Naive thymus-derived CD8-positive, alpha-beta T cell (primary cell): ENCODE measurements at places on chromosomes 13 and 19.

DNA sequence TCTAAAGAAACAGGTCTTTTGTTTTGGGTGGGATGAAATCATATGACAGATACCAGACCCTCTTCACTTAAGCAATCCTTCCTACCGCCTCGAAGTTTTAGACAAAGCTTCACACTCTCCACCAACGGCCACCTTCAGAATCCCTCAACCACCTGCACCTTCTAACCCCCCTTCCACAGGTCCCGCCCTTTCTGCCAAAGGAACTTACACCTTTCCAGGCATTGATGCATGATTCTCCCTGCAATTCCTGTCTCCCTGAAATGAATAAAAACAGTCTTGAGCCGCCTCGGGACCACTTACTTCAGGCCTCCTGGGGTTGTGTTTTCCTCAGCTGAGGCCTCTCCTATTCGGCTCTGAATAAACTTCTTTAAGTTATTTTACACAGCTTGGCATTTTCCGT is 859 bp downstream of the ZNF433 start:
- no peak for DNase-seq

- DNase-seq: no peak
These were observed 836.2 kb downstream of the DACH1 start for GRCh38 chr13:71030784-71031183.

DNA sequence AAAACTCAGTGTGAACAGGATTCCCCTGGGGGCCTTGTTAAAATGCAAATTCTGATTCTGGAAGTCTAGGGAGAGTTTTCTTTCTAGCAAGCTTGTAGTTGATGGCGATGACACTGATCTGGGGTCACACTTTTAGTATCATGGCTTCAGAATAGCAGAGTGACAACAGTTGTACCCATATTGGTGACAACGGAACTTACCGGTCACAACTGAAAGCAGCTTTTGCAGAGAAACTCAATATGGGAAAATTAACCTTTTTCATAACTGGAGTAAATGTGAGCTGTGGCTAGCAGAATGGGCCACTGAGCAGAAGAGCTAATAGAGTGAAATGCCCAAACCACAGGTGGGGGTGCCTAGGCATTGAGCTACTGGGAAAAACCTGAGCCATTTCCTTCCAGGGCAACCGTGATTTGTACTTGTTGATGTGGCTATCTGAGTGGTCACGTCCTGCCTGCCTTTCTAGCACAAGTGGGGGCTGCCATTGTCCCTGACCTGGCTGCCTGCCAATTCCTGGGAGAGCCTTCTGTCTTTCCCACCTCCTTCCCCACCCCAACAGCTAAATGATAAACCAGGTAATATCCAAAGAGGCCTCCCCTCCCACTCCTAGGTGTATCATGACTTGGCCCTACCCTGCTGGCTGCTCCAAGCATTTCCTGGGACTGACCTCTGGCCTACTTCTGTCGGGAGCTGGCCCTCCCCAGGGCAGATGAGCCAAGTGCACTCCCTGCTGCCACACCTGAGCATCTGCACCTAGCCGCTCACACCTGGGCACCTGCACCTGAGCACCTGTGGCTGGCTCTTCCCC is 1.7 kb upstream of the SLC10A2 start:
- no peak for DNase-seq

GRCh38 chr19:38701455-38702063 is 42.7 kb downstream of the CAPN12 start:
- DNase-seq: no peak

DNA sequence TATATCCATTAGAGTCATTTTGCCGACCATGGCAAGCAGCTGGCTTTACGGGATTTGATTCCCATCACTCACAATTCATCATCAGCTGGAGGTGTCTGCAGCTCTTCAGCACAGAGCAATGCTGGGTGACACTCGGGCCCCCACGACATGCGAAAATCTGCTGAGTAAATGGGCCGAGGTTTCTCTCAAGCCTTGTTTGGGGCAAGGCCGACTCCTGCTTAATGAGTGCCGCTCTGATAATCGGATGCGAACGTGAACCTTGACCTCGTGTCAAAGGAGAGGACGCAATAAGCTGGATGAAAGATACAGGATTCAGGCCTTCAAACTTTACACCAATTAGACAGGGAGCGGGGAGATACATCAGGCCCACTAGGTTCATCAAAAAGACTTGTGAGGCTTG is 65.2 kb downstream of the GGACT start:
- DNase-seq: no peak

GRCh38 chr13:101455863-101456262 is 3.4 kb downstream of the ITGBL1 start:
- no peak for DNase-seq

- peak; percentile 93 for DNase-seq
These were observed 2.3 kb downstream of the JUNB start for GRCh38 chr19:12793290-12794195.

DNA sequence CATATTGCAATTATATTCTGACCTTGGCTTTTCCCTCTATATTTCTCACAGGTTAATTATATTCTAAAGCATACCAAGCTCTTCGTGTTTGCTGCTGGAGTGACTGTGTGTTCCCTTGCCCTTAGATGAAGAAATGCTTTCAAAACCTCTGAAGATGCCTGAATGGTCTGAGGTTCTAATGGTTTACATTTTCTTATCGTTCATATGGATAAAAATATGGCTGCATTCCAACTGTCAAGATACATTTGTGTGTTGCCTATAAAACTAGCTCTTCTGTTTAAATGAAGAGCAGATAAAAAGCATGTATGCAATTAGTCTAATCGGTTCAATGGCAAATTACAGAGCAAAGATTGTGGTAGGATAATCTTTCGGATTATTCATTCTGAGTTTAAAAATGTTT is 68.4 kb upstream of the ANKRD10 start:
- no peak for DNase-seq

DNA sequence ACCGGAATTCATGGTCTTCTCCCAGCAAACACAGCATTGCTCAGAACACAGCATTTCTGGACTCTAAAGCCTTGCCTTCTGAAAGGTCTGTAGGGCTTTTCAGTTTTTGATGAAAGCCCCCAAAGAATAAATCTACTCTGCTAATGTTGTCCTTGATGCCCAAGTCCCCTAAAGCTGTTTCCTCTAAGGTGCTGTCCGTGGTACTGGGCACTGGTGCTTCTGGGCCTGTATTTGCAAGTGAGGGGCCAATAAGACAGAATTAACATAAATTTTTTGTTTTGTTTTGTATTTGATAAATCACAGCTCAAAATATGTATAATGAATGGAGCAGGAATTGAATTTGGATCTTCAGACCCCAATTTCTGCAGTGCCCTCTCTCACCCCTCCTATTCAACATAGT is 12.1 kb upstream of the LGALS13 start:
- DNase-seq: no peak

GRCh38 chr13:99980201-99980823 is 1.3 kb upstream of the ZIC2 start:
- peak; percentile 62 for DNase-seq

DNA sequence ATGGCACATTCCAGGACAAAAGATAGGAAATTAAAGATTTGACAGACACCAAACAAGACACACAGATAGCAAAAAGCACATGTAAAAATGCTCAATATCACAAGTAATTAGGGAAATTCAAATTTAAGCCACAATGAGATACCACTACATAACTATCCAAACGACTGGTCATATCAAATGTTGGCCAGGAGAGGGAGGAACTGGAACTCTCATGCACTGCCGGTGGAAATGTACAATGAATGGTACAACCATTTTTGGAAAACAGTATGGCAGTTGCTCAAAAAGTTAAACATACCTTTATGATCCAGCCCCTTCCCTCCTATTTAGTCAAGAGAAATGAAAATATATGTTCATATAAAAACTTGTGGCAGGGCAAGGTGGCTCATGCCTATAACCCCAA is 36.8 kb upstream of the CYP2S1 start:
- no peak for DNase-seq

- no peak for DNase-seq
These were observed 928.7 kb downstream of the PCDH9 start for GRCh38 chr13:66301482-66301881.

DNA sequence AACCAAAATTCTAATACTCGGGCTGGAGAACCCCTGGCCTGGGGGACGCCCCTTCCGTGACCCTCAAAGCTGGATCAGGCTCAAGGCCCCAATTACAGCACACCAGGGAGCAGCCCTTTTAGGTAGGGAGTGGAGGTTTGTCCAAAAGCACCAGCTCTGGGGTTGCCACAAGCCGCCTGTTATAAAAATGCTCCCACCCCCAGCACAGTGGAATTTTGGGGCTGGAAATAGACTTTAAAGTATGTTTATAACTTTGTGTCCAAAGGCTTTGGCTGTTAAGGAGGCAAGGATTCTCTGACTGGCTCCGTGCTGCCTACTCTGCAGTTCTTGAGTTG is 564 bp upstream of the GMIP start:
- DNase-seq: no peak

- no peak for DNase-seq
These were observed 16.1 kb downstream of the ERFL start for GRCh38 chr19:41911889-41912731.

GRCh38 chr13:43908156-43909126 is 28.7 kb downstream of the LACC1 start:
- DNase-seq: no peak

DNA sequence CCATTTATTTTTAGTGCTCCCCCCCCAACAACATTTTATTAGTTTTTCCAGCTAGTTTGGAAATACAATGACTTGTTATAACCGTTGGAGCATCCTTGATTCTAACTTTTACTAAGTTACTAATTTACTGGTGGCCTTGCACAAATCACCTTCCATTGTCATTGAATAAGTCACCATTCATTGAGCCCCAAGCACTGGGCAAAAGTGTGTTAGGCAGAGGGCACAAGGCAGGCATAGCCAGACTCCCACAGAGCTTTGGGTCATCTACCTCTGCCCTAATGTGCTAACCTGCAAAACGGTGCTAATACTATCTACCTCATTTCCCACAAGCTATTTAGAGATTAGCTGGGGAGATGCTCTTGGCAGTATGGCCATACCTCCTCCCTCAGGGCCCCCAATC is 86.8 kb upstream of the RNF113B start:
- no peak for DNase-seq

- no peak for DNase-seq
These were observed 167.1 kb upstream of the SOX1 start for GRCh38 chr13:111899714-111900389.

GRCh38 chr13:21719463-21719862 is 48.6 kb downstream of the FGF9 start:
- DNase-seq: no peak

DNA sequence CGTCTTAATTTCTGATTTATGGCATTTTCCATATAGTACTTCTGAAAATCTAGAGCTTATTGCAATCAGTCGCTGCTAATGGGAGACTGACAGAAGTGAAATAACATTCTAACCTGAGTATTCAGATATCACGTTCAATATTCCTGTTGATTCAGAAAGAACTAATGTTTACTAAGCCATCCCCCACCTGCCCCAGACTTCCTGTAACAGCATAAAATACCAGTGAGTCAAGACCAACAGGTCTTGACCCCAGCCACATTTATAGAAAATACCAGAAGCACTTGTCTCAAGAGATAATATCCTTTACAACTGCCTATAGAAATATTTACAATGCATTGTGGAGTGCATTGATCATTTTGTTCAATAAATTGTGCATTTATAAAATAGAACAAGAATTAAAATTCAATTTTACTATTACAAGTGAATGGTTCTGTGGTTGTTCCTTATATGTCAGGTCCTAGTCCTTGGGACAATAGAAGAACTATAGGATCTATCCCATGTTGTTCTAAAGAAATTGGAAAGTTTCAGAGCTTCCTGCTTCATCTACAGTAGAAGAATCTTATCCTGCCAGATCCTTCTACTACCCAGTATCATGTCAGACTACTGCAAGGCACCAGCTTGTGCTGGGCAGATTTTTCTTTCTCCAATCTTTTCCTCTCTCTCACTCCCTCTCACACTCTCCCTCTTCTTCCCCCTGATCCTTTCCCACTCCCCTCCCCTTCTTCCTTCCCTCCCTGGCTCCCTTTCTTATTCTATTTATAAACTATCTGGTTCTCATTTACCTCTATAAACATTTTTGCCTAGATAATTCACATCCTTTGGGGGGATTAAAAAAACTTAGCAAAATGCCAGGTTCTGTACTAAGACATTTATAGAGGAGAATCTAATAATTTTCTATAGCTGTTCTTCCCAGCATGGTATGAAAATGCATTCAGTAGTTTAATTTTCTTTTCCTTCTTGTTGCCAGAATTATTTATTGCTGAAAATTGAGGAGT is 629.9 kb downstream of the DIAPH3 start:
- DNase-seq: no peak

GRCh38 chr13:44218501-44219240 is 155.0 kb upstream of the SERP2 start:
- DNase-seq: no peak

DNA sequence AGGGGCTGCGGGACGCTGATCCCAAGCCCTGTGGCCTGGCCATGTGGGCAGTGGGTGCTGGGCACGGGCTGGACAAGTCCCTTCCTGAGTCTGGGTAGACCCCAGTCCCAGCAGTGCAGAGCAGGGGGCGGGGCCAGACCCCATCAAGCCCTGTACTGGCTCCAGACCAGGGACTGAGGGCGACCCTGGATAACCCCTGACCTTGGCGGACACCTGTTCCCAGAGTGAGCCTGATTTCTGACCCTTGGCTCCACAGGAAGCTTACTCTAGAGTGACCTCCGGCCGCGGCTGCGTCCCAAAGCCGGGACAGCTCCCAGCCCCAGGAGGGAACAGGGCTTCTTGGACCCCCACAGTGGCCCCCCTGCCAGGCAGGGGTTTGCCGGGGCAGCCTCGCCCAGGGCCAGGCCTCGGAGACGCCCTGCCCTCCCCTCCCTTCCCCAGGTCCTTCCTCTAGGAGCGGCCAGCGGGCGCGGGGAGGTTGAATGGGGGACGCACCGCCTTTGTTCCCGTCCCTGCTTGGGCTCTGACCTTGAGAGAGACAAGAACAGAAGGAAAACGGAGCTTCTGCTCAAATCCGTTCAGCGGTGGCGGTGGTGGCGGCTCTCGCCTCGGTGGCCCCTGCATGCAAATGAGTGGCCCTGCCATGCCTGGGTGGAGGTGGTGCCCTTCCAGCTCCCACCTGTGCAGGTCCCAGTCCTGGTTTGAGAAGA is 2.3 kb upstream of the EFNA2 start:
- DNase-seq: no peak

DNA sequence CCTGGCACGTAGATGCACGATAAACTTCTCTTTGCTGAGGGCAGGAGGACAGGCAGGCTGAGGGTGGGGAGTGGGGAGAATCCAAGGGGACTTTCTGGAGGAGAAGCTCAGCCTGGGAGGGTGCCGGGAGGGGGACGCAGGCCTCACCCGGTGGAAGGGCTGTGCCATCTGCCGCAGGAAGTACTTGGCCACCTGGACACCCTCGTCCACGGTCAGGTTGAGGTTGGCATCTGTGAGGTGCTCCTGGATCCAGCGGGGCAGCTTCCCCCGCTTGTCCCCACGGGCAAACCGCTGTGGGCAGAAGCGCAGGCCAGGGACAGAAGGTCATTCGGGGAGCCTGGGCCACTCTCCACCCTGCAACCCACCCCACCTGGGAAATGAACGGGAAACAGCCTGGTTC is 11.5 kb downstream of the KLC3 start:
- DNase-seq: no peak

- no peak for DNase-seq
These were observed 5.4 kb downstream of the CEACAM3 start for GRCh38 chr19:41801792-41802211.

- peak; percentile 44 for DNase-seq
These were observed 579.5 kb downstream of the UQCRFS1 start for GRCh38 chr19:28633319-28634018.
